ENCODE measurements at places on chromosomes 3 and 15.

GRCh38 chr3:127456471-127457093 lies 134.0 kb downstream of the TPRA1 start:
- DNase-seq, result no peak

- DNase-seq, result no peak
These were observed 84.7 kb downstream of the AGBL1 start for GRCh38 chr15:86164232-86164898.

GRCh38 chr3:196803891-196804468 lies 63.7 kb upstream of the SENP5 start:
- no peak for DNase-seq

- DNase-seq, result no peak
These were observed 238.0 kb downstream of the XXYLT1 start for GRCh38 chr3:195032955-195033354.

- DNase-seq, result no peak
These were observed 142.2 kb downstream of the ALDH1A2 start for GRCh38 chr15:57923306-57923705.

DNA sequence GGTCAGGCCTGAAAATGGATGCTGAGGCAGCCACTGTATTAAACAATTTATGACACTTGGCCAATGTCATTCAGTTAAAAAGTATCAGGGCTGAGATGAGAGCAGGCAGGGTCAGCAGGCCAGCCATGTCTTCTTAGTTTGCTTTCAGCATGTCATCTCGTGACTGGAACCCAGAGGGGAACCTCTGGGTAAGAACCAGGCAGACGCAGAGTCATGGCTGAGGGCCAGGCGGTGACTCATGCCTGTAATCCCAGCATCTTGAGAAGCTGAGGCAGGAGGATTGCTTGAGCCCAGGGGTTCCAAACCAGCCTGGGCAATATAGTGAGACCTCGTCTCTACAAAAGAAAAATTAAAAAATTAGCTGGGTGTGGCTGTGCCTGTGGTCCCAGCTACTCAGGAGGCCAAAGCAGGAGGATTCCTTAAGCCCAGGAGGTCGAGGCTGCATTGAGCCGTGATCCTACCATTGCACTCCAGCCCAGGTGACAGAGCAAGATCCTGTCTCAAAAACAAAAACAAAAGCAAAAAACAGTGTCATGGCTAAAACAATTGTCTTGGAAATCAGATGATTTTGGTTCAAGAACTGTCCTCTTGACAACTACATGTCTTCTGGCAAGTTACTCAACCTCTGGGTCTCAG lies 11.7 kb downstream of the BCL2L10 start:
- no peak for DNase-seq

DNA sequence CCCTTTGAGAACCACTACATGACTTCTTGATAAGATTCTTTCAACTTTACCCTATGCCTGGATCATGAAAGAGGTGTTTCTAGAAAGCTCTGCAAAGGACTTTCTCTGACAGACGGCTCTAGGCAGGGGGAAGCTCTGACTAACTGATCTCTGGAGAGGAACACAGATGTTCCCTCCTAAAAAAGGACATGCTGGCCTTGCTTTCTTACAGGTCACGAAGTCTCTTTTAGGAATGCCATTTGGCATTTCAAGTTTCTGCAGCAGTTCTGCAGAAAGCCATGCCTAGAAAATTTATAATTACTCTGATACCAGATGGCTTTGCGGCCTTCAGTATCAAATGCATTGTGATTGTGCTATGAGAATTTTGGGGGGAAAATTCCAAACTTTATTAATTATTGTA lies 275.4 kb upstream of the CTDSPL start:
- no peak for DNase-seq

GRCh38 chr15:25439369-25439836 lies 579 bp upstream of the UBE3A start:
- DNase-seq, result no peak

DNA sequence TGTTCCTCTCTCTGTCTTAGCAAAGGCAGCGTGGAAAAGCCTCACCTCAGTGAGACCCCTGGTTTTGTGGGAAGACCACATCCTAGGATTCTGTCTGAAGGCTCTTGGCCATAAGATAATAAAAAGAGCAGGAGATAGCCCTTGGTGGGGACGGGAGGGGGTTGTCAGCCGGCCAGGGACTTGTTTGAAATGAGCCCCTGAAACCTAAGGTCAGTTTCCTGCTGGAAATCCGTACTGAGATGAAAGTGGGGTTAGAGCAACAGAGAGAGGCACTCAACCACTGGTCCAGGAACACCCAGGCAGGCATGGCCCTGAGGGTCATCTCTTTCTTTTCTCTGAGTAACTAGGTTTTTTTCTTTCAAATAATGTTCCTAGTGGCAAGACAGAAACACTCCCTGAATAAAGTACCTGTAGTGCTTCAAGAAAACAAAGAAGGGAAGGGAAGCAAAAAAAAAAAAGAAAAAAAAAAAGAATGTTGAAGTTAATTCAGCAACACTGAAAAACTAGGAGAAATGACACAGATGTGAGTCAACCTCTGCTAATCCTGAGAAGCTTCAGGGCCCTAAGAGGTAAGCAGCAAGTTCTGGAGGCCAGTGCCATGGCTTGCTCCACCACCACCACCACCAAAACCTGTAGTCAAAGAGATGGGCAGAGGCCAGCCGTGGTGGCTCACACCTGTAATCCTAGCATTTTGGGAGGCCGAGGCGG lies 3.2 kb downstream of the ITGB5 start:
- no peak for DNase-seq

DNA sequence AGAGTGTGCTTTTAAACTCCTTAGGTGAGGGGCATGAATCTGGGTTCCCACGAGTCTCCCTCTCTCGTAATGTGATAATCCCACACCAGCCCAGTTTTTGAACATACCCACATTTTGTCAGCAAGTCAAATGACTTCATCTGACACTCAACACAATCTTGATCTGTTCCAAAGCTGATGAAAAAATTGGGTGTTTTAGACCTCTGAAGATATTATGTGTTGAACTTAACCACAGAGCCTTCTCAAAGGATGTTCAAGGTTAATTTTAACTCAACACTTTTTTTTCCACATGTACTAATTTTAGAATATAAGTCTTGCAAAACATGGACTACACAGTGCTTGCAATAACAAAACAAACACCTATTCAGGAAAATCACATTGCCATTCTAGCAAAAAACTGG lies 123.1 kb downstream of the TGFBR2 start:
- DNase-seq, result no peak

DNA sequence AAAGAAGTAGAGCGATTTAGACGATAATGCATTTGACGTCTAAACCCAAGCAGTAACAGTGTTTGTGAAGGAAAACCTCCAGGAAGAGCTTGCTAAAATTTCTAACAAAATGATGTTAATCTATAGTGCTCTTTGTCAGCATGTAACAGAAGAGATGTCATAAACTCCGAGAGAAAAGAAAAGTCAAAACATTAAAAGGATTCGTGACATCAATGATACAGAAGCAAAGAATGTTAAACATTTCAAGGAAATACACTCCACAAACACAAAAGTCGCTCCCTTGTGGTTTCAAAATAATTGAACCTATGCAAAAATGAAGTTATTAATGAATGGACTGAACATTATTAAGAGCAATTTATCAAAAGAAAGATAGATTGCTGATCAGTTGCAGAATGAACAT lies 27.9 kb downstream of the AADAC start:
- DNase-seq, result no peak

- DNase-seq, result no peak
These were observed 240.9 kb downstream of the TUSC7 start for GRCh38 chr3:116950301-116951055.

- DNase-seq, result no peak
These were observed 176.3 kb downstream of the ERC2 start for GRCh38 chr3:56291953-56292352.

DNA sequence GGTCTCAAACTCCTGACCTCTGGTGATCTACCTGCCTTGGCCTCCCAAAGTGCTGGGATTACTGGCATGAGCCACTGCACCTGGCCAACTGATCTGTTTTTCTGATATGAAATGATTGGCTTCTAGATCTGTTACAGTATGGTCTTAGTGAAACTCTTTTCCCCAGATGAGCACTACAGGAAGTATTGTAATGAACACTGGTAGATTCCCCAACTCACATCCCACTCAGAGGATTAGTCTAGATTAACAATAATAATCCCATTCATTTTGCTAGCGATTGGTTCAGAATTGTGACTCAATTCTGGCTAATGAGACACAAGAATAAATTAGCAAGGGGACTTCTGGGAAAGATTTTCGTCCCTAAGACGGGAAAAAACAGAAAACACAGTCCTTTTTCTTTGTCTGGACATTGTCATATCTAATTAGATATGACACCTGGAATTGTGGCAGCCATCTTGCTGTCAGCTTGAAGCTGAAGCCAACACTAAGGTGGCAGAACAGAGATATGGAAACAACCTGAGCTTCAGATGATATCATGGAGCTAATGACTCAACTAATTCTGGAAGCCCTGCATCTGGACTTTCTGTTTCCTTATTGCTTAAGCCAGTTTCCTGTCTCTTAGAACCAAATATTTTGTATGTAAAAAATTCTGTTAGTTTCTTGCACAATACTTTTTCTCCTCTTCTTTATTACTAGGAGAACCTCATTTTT lies 17.4 kb upstream of the NPTN start:
- no peak for DNase-seq

GRCh38 chr15:25880411-25880810 lies 17.3 kb upstream of the ATP10A start:
- no peak for DNase-seq

DNA sequence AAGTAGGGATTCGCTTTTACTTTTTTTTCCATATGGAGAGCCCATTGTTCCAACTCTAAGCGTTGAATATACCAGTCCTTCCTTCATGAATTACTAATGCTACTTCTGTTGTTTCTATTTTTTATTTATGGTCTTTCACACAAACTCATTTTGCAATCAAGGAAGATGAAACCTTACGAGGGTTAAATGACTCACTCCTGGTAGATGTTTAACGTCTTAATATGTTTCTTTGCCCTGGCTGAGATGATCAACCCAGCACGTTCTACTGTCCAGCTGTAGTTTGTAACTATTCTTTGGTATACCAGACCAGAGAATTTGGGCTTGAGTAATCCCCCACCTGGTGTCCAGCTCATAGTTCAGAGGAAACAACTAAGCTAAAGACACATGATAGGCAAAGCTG lies 23.1 kb downstream of the CDCP1 start:
- no peak for DNase-seq

GRCh38 chr15:101020945-101021344 lies 101.8 kb downstream of the LRRK1 start:
- DNase-seq, result no peak

DNA sequence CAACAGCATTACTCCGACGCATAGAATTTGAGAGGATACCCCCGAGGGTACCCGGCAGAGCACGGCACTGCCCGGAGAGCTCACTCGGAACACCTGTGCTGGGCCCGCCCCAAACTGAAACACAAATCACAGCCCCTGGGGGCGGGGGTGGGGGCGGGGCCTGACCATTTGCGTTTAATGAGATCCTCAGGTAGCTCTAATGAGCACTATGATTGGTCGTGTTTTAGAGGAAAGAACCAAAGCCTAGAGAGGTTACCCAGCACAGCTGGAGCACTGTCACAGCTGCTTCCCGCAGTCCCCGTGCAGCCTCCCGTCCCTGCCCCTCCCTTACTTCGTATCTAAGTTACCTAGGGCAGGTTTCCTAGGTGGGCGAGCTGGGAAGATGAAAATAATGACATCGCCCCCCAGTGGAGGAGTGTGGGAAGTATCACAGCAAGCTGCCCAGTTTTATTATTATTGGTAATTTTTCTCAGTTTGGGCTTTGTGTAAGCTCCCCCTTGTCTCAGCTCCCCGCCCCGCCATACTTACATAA lies 187.1 kb downstream of the PDE8A start:
- no peak for DNase-seq

DNA sequence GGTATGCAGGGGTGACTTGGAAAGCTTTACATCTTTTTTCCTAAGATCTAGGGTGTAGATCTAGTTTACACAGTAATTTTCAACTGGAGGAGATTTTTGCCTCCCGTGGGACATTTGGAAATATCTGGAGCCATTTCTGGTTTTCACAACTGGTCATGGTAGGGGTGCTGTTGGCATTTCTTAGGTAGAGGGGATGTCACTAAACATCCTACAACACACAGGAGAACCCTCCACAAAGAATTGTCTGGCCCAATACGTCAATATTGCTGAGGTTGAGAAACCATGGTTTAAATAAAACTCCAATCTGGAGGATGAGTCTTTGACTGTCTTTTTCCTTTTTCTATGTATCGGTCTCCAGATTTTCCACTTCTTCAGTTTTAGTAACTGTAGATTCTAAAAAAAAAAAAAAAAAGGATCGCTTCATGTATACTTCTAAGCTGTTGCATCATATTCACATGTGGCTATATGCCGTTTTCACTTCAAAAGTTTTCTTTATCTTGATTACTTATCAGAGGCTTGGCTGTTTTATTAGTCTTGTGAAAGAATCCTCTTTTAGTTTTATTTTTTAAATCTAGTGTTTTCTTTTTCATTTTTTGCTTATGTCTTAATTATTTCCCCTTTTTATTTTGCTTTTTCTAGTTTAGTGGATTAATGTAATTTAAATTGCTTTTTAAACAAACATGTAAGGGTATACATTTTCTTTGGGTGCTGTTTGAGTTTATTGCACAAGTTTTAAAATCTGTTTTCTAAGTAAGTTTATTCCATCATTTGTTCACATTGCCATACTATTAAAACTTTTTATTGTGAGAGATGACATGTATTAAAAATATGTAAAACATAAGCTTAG lies 21.2 kb downstream of the UBE2Q2 start:
- DNase-seq, result no peak

- no peak for DNase-seq
These were observed 10.1 kb downstream of the SCN10A start for GRCh38 chr3:38805765-38806386.

GRCh38 chr3:169686874-169687273 lies 23.4 kb upstream of the MECOM start:
- DNase-seq, result no peak

DNA sequence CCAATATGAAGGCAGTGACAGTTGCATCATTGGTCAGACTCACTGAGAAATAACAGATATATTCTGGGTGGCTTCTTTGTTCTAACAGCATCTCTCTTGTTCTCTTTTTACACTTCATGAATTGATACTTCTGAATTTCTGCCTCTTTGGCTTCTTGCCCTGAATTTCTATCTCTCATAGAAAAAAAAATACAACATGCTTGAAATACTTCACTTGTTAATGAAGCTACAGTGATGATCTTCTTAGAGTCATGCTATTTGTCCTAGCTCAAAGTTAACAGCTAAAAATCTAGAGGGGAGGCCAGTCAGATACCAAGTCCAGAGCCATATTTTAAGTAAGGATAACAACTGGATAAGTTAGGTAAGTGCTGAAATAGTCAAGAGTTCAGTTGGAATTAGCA lies 597.2 kb upstream of the AGTR1 start:
- no peak for DNase-seq

- DNase-seq, result no peak
These were observed 8.8 kb upstream of the NMD3 start for GRCh38 chr3:161212171-161212771.

DNA sequence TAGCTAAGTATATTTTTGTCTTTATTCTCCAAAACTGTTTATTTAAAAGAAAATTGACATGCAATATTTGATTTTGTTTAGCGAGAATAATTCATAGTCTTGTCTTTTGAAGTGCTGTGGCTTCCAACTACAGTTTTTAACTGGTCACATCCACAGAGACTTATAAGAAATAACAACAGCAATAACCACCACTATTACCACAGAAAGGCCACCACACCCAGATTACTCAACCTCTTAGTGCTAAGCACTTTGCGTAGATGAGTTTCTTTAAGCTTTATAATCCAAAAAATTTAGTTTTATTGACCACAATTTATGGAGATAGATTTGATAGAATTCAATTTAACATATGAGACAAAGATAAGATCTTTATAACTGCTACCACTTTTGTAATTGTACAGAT lies 468.4 kb upstream of the UBE2E2 start:
- DNase-seq, result no peak

Data from activated T-helper 1 cell treated with anti-CD3 and anti-CD28 coated beads, Interleukin-2, amount 50 U/mL, for 16 hours (primary cell).